ENCODE measurements at places on chromosomes 6 and 20.

DNA sequence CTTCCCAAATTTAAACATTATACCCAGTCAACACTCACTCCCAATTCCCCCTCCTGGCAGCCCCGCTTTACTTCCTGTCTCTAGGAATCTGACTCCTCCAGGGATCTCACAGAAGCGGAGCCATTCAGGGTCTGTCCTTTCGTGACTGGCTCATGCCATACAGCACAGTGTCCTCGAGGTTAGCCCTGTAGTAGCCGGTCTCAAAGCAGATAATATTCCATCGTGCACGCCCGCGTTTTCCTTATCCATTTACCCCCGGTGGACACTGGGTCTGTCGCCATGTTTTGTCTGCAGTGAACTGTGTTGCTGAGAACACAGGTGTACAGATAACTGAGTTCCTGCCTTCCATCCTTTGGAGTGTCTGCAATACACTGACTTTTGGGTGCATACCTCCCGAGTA lies 95.3 kb downstream of the TTLL2 start:
- DNase-seq, result no peak

- no peak for DNase-seq
Observed at GRCh38 chr6:139711804-139712585, 337.5 kb upstream of the CITED2 start.

GRCh38 chr6:74941424-74941823 lies 264.4 kb downstream of the COL12A1 start:
- no peak for DNase-seq

DNA sequence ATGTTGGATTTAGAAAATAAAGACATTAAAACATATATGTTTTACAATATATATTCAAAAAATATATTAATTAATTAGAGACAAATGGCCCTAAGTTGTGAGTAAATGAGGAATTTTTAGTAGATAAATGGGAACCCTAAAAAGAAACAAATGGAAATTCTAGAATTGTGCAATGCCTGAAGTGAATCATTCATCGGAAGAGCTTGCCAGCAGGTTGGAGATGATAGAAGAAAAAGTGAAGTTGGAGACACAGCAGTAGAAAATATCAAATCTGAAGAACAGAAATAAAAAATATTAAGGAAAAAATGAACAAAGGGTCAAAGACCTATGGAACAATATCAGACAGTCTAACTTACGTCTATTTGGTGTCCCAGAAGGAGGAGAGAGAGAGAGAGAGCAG lies 109.4 kb upstream of the NEDD9 start:
- DNase-seq, result no peak

GRCh38 chr6:158665332-158665731 lies 15.5 kb downstream of the SYTL3 start:
- no peak for DNase-seq

DNA sequence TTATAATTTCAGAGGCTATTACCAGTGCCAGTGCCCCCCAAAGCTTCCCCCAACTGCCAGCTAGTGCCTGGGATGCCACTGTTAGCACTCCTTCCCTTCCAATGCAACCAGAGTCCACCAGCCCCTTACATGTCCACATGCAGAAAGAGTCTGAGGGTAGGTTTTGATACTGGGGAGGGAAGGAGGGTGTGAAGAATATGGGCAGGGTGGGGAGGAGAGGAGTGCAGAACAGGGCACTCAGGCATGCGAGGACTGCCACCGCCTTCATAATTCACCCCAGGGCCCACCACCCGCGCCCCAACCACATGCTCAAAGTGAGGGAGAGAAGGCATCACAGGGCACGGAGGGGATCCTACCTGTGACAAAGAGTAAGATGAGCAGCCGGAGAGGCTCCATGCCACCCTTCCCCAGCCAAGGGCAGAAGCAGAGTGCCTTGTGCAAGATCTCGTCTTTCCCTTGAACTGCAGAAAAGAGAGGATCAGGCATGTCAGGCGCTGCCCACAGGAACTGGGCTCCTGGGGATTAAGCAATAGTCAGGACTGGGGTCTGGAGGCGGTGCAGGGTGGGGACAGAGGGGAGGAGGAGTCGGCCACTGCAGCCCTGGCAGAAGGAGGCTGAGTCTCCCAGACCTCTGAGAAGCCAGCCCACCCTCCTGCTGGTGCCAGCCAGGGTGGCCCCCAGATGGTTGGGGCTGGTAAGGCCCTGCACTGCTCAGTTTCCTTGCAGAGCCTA lies at the start of gene TREM2:
TSS of gene TREM2 (minus strand) at position 430 of the 732 bp plus-strand sequence. CDS start at position 396, 34 bp downstream.
- DNase-seq, result no peak

DNA sequence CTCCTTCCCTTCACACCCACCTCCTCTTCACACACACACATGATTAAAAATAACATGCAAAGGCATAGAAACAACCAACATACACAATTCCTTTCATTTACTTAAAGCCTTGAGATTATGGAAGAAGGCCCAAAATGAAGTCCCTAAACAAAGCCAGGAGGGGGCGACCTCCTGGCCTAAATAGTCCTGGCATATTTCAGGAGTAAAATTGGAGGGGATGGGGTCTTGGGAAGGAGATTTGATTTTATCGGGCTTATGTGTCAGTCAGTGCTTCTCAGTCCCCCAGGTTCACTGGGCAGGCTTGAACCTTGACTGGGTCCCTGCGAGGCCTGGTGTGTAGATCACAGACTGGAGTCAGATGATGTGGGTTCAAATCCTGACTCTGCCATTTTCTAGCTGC lies 266.4 kb downstream of the SAMD5 start:
- DNase-seq, result no peak

- no peak for DNase-seq
Observed at GRCh38 chr6:87572021-87572420, 17.8 kb downstream of the RARS2 start.
